Stimulated activated CD4-positive, alpha-beta T cell treated with anti-CD3 and anti-CD28 coated beads, Interleukin-4, amount 100 ng/mL, for 4 hours (primary cell): ENCODE measurements at places on chromosomes 3 and 15.

- DNase-seq, result no peak
Measured at GRCh38 chr3:119697394-119697793, 5.4 kb upstream of the CFAP91 start.

DNA sequence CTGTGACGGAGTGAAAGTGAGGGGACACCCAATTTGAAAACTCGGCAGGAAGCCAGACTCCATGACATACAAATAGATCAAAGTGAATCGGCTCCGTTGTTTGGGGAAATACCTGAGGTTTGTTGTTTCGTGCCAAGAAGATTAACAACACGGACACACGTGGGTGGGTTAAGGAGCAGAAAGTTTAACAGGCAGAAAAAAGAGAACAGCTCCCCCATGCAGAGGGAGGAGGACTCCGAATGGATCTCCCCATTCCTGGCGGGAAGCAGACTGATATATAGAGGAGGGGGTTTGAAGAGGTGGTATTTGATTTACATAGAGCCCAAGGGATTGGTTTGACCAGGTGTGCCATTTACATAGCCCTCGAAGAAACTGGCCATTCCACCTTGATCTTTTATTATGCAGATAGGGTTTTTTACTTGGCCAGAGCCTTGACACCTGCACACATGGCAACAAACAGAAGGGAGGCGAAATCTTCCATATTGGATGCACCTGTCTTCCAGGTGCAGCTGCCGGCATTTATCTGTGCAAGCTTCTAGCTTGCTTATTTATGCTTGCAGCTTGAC is 4.8 kb upstream of the SACM1L start:
- DNase-seq, result no peak

DNA sequence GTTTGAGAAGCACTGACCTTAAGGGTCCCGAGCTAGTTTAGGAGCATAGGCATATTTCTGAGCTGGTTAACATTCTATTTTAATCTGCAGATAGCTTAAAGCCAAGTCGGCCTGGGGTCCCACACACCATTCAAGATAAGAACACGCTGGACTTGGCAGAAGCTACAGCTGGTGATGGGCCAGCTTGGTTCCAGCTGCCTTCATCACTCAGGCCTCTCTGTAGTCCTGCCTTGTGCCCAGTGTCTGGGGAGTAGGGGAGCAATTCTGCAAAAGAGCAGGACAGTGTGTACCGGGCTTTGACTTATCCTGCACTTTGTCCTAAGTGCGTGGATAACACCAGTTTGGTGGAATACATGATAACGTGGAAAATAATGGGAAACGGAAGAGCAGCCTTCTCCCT is 164.5 kb downstream of the MEGF11 start:
- DNase-seq, result no peak

DNA sequence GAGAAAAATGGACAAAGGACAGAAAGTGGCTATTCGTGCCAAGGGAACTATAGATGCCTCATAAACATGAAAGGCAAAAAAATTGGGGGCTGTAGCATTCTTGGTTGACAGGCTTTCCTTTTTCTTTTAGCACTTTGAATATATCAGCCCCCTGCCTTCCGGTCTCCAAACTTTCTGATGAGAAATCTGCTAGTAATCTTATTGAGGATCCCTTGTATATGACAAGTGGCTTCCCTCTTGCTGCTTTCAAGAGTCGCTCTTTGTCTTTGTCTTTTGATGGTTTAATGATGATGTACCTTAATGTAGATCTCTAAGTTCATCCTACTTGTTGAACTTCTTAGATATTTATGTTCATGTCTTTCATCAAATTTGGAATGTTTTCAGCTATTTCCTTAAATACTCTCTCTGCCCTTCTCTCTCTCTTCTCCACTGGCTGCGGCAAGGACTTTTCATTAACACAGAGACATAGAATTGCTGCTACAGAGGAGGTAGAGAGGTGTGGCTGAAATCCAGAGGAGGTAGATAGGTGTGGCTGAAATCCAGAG is 59.4 kb upstream of the EPHB3 start:
- no peak for DNase-seq

- no peak for DNase-seq
Measured at GRCh38 chr3:58999774-59000160, 50.1 kb downstream of the CFAP20DC start.

GRCh38 chr3:138724443-138724842 is 110.3 kb downstream of the PIK3CB start:
- DNase-seq, result no peak

- no peak for DNase-seq
Measured at GRCh38 chr3:152254041-152254440, 14.7 kb upstream of the MBNL1 start.

GRCh38 chr3:31035681-31036080 is 141.2 kb upstream of the GADL1 start:
- no peak for DNase-seq

GRCh38 chr3:122084799-122085198 is 29.6 kb downstream of the CD86 start:
- DNase-seq, result no peak

GRCh38 chr3:190886945-190887344 is 24.5 kb upstream of the GMNC start:
- DNase-seq, result no peak

DNA sequence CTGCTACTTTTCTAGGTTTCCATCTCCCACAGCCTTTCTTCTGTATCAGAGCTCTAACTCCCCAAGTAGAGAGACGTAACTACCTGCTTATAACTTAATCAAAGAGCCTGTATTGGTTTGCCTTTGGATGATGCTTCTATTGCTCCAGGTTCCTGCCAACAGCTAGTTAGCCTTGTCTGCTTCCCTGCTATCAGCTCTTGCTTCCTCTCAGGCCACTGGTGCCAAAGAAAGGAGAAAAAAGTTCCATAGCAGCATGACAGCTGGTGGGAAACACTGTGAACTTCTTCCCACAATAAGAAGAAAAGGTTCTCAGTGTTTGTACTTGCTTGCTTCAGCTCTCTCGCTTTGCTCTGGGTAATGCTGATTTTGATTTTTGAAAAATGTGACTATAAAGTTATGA is 206.6 kb downstream of the GBE1 start:
- no peak for DNase-seq

DNA sequence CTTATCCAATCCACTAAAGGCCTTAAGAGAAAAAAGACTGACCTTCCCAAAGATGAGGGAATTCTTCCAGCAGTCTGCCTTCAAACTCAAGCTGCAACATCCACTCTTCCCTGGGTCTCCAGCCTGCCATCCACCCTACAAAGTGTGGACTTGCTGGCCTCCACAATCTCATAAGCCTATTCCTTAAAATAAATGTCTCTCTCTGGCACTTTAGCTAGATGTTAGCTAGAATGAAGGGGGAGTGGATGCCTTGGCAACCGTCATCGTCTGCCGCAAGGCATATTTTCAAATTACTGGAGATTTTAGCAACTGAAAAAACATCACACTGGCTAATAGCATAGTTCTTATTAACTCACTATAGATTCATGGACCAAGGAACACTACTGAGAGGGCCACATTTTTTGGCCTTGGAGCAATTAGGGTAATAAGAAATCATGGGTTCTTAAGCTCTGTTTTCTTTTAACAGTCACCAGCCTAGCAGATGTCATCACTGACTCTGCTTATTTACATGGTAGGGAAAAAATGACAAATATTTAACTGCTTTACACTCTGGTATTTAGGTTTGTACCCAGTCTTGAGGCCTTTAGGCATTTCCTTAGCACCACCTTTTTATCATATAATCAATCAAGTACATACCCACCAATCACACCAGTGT is 245.3 kb downstream of the MYRIP start:
- no peak for DNase-seq

DNA sequence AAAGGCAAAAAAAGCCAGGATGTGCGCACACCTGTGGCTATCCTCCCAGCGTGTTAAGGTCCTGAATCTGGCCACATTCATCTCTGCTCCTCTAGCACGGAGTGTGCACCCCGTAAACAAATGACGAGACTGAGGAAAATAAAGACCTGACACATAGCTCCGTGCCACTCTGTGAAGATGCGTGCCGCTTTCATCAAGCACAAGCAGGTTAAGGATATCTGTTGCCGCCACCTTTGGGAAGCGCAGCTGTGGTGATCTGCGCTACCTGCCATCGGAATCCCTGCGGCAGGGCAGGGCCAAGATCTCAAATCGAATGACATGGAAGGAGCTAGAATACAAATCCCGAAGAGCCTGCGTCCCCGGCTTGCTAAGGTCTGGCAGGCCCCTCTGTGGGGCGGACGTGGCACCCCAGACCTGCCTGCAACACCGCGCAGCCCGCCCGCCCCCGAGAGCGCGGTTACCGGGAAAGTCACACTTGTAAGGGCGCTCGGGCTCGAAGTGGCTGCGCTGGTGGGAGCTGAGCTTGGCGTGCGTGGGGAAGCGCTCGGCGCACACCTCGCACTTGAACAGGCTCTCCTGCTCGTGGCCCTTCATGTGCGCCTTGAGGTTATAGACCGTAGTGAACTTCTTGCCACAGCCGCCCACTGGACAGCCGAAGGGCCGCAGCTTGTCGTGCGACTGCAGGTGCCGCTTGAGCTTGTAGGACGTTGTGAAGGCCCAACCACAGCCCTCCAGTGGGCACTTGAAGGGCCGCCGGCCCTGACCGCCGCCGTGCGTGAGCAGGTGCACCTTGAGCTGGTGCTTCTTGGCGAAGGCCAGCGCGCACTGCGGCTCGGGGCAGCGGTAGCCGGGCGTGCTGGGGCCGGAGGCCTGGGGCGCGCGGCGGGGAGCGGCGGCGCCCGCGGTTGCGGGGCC is 936 bp downstream of the ZXDC start:
- DNase-seq, result peak; percentile 44

DNA sequence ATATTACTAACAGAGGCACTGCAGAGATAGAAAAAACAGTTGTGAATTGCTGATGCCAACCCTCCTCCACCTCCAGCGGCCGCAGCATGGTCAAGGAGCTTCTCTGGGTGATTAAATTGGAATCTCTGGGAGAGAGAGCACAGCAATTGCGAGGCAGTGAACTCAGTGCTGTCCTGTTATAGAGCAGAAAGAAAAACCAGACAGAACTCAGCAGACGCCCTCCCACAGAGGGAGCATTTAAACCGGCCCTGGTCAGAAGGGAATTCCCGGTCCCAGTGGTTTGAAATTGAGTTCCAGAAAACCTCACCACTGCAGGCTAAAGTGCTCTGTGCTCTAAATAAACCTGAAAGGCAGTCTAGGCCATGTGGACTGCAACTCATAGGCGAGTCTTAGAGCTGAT is 175.4 kb downstream of the SQOR start:
- no peak for DNase-seq

DNA sequence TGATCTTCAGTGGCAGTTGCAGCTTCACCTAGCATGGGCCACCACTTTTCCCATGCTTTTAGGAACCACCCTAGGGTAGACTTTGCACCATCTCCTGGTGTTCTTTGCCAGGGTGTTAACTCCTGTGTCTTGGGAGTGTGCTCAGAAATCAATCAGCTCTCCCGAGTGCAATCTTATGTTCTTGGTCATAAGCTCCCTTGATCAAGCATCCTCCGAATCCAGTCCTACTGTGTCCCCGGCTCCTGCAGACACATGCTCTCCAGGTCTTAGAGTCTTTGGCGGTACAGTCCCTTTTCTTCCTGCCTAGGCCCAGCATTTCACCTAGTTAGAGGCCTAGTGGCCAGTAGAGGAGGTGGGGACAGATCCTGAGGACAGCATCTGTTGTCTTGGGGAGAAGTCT is 74.7 kb upstream of the SYN2 start:
- no peak for DNase-seq

DNA sequence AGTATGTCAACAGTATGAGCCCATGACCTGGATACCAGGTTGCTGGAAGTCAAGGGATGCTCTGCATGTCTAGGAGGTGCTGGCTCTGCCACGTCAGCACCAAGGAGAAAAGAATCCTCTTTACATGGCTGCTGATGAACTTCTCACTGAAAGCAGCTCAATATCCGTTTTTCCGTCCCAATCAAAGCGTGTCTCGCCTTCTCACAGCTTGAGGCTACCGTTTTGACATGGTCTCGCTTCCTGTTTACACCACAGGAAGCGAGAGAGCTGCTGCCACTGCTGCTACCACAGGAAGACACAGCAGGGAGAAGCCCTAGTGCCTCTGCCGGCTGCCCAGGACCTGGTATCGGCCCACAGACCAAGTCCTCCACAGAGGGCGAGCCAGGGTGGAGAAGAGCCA is 27.3 kb downstream of the STARD5 start:
- DNase-seq, result peak; percentile 52

- DNase-seq, result no peak
Measured at GRCh38 chr3:186162221-186162620, 53.3 kb upstream of the ETV5 start.

DNA sequence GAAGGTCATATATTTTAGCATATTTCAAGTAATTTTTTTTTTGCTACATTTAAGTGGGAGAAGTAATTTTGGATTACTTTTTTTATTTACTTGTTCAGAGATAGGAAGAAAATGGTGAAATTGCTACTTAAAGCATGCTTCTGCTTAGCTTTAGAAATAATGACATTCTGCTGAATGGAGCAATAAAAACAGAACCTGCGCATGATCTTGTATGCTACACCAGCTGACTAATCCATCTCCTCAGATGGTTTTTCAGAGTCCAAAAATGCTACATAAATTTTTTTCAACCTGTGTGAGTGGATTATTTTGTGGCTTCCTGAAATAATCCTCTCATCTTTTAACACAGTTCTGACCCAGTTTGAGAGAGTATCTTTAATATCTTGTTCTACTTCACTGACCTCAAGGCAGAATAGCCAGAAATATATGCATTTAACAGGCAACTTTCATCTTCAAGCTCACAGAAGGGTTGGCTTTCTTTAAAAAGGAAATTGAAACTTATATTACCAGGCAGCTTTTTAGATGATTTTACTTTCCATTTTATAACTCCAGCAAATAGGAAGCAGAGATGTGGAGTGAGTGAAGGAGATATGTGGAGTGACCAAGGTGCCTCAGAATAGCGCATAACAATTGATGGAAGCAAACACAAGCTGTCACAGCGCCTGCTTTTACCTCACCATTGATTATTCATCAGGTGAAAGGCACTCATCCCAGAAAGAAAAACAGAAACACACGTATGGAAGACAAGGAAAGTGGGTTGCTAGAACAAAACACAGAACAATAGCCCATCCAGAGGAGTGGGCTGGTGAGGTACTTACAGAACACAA is 136.6 kb downstream of the TGFBR2 start:
- DNase-seq, result no peak

- DNase-seq, result no peak
Measured at GRCh38 chr3:7630925-7631324, 770.0 kb downstream of the GRM7 start.

DNA sequence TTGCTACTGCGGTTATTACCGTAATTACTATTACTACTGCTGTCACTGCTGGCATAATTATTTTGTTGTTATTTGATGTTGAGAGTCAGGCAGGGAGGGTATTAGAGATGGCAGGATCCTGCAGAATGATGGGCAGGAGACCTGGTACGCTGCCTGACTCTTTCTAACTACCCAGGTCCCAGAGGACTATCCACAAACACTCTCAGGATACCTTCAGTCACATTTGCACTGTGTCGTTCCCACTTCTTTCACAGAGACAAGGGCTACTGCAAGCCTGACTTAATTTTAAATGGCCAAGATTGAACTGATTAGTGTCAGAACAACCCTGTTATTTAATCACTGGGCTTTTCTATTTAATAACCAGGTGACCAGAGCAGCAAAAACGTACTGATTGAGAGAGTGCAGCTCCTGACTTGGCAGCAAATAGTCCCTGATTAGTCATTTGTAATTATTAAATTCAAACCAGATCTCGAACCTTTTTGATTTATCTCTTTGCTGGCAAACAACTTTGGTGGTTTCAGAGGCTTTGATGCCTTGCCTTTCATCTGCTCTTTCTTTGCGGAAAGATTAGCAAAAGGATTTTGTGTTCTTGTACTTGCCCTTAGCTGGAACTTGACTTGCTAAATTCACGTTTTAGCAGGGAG is 88.8 kb upstream of the ARHGEF3 start:
- DNase-seq, result no peak

GRCh38 chr3:150069154-150069527 is 98.4 kb upstream of the PFN2 start:
- no peak for DNase-seq

- no peak for DNase-seq
Measured at GRCh38 chr15:26582840-26583239, 190.0 kb downstream of the GABRB3 start.
